ENCODE measurements at places on chromosomes 5 and 9.

- no peak for DNase-seq
Measured at GRCh38 chr9:82126256-82126655, 137.7 kb downstream of the SPATA31D1 start.

GRCh38 chr9:78544230-78544629, 247.3 kb downstream of the PSAT1 start:
- DNase-seq, result no peak

GRCh38 chr5:115470921-115471320, 73.7 kb downstream of the FEM1C start:
- no peak for DNase-seq

DNA sequence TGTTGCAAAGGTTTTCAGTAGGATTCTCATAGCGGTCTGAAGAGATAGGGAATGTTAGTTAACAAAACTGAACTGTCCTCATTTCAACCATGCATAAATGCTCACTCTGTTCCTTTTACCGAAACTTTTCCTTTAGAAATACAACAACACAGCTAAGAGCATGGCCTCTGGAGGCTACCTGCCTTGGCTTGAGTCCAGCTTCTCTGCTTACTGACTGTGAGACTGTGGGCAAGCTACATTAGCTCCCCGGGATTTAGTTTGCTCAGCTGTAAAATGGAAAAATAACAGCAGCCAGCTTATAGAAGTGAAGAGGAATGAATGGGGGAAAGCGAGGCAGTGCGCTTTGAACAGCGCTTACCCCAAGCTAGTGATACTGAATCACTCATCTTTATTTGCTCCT, 507.9 kb upstream of the DAP start:
- DNase-seq, result peak; percentile 92

DNA sequence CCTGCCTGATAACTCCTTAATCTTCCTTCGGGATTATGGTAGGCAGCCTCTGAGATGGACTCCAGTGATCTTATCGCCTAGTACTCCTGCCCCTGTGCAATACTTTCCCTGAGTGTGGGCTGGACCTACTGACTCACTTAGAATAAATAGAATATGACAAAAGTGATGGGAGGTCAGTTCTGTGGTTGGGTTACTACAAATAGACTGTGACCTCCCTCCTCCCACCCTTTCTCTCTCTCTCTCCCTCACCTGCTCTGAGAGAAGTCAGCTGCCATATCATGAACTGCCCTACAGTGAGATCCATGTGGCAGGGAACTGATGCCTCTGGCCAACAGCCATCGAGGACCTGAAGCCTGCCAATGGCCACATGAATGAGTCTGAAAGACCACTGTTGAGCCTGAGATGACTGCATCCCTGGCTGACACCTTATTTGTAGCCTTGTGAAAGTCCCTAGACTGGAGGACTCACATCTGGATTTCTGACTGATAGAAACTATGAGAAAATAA, 31.7 kb downstream of the NRG2 start:
- DNase-seq, result no peak

DNA sequence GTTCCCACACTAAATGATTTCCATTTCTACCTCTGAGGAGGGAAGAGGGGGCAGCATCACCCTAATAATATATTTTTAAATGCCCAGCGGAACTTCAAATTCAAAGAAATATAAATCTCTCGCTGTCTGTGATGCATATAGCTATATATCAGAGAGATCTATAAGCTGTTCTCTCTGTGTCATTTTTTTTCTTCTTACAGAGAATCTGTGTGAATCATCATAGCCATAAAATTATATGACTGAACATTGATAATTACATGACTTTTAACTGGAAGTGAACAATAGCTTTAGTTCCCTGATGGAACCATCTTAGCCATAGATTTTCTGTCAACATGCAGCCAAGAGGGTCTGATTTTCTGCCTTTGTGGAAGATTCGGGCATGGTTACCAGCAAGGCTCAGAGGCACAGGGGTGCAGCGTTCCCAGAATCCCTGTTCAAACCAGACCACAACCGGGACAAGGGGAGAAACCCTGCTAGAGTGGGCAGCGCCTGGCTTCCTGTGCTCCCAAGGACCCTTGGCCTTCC, 93.7 kb upstream of the OSMR start:
- no peak for DNase-seq

GRCh38 chr5:5804478-5805233, 382.2 kb downstream of the ICE1 start:
- no peak for DNase-seq

- no peak for DNase-seq
Measured at GRCh38 chr9:85290019-85290418, 451.7 kb downstream of the AGTPBP1 start.

DNA sequence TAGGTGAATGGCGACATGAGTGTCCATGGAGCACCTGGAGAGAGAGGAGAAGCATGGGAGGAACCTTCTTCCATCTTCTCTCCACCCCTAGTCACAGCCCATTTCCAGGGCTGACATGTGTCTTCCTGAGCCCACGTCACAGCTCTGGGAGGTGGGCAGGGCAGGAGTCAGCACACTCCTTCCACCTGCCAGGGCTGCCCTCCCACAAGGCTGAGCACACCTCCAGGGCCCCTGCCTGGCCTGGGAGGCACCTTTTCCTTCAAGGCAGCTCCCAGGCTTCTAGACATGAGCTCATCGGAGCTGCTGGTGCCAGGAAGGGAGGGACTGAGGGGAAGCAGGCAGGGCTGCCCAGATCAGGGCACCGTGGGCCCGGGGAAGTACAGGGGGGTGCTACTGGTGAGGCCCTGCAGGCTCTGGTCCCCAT, 13.6 kb upstream of the SYNPO start:
- no peak for DNase-seq

GRCh38 chr5:120808606-120809005, 344.5 kb downstream of the PRR16 start:
- DNase-seq, result no peak

DNA sequence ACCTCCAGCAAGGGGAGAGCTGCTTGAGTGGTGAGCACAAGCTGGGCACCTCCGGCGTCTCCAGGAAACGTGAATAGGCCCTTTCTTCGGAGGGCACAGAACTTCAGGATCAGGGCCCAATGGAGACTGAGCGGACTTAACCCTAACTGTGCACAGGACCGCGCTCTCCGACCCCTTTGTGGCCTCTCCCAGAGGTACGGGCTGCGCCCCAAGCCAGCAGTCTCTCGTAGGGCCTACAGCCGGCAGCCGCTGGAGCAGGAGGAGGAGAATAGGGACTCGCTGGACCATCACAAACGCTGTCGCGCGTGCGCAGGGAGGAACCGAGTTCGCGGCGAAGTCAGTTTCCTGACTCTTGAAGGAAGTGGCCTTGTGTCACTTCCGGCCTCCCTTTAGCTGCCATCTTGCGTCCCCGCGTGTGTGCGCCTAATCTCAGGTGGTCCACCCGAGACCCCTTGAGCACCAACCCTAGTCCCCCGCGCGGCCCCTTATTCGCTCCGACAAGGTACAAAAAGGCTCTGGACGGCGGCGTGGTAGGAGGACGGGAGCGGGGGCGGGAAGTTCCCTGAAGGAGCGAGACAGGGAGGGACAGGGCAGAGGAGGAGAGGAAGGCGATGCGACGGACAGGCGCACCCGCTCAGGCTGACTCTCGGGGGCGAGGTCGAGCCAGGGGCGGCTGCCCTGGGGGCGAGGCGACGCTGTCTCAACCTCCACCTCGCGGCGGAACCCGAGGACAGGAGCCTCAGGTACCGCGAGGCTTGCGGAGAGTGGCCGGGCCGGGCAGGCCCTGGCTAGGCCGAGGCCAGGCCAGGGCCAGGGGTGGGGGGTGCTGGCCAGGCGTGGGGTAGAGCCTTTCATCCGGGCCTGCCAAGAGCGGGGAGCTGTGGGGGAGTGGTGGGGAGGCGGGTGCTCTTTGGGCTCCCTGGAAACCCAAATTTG, at the start of gene BTF3:
TSS of gene BTF3 (plus strand) at position 386 of the 936 bp plus-strand sequence. CDS start at position 612, 226 bp downstream.
- peak; percentile 94 for DNase-seq

All from NCI-H2081 (cell line).